T-cell (primary cell): ENCODE measurements at places on chromosomes 7 and 10. TPM values are rescaled to one million over a fixed set of nuclear protein-coding genes. Genes with fewer than 3 reads are reported as not detected.

- DNase-seq, result no peak
- H3K27me3 ChIP-seq, result no peaks in the 10 kb centered on the region
- no peaks in the 10 kb centered on the region for H3K4me1 ChIP-seq
These were observed 75.0 kb downstream of the CPVL start for GRCh38 chr7:29071203-29071874.

DNA sequence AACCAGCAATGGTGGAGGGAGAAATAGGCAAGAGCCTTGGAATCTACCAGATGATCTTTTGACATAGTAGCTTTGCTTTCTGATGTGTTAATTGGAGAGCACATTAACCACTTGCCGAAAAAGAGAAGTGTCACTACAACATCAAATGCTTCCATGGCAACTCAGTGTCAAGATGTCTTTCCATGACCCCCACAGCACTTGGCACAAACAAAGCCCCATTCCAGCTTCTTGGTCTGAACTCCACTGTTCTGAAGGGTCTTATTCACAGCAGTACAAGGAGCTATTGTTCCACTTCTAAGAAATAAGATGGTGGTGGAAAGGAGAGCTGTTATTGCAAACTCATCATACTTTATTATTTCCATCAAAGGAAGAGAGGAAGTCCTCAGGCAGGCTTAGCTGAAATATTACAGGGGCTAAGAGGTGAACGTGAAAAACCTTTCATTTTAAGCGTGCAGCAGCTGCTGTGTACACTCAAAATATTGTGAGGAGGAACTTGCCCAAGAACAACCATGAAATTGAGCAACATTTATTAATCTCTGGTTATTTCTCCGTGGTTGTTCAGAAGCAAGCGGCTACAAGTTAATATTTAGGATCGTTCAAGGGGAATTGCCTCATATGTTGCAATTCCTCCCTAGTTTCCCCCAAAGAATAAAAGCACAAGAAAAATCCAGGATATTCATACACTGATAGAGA lies 354.8 kb upstream of the CELF2 start:
- no peaks in the 10 kb centered on the region for H3K27me3 ChIP-seq
- no peak for DNase-seq
- H3K4me1 ChIP-seq, result no peaks in the 10 kb centered on the region
- H3K36me3 ChIP-seq, result no peaks in the 10 kb centered on the region
- H3K27ac ChIP-seq, result no peak overlapping the region

- H3K4me3 ChIP-seq, result no peak overlapping the region
- DNase-seq, result no peak
- no peaks in the 10 kb centered on the region for H3K4me1 ChIP-seq
- H3K27me3 ChIP-seq, result no peaks in the 10 kb centered on the region
- H3K36me3 ChIP-seq, result no peaks in the 10 kb centered on the region
- no peak overlapping the region for H3K27ac ChIP-seq
These were observed 285.9 kb upstream of the ETV1 start for GRCh38 chr7:14275356-14275755.

GRCh38 chr10:71436268-71437125 lies 39.8 kb downstream of the CDH23 start:
- H3K4me3 ChIP-seq, result no peak overlapping the region
- no peaks in the 10 kb centered on the region for H3K4me1 ChIP-seq
- no peak for DNase-seq
- peaks cover 7% of the 10 kb centered on the region for H3K27me3 ChIP-seq

The LIPM gene
- total RNA-seq, result not detected
